ENCODE measurements at places on chromosomes 3 and 15. TPM values are rescaled to one million over a fixed set of nuclear protein-coding genes. Genes with fewer than 3 reads are reported as not detected.

Gene PLA2G4E
- 0.62 TPM for polyA plus RNA-seq

Gene SLC24A5
- polyA plus RNA-seq = 0.07 TPM

Gene CADPS
- 4.4 TPM for polyA plus RNA-seq

Gene SLC15A2
- polyA plus RNA-seq = 3.2 TPM

DNA sequence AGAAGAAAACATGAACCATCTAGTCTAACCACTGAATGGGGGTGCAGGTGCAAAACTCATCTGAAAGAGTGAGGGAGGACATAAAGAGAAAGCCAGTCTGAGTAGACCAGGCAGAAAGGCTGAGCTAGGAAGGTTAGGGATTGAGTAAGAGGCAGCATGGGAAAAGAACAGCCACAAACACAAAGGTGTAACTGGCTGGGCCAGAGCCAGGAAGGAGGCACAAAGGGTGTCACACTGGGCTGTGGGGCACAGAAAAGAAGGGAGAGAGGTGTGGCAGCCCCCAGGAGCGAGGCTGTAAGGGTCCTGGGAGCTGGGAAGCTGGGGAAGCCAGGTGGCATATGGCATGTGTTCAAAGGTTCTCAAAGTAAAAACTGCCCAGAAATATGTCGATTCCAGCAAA, 18.7 kb downstream of the IGSF11 start:
- DNase-seq = no peak

DNA sequence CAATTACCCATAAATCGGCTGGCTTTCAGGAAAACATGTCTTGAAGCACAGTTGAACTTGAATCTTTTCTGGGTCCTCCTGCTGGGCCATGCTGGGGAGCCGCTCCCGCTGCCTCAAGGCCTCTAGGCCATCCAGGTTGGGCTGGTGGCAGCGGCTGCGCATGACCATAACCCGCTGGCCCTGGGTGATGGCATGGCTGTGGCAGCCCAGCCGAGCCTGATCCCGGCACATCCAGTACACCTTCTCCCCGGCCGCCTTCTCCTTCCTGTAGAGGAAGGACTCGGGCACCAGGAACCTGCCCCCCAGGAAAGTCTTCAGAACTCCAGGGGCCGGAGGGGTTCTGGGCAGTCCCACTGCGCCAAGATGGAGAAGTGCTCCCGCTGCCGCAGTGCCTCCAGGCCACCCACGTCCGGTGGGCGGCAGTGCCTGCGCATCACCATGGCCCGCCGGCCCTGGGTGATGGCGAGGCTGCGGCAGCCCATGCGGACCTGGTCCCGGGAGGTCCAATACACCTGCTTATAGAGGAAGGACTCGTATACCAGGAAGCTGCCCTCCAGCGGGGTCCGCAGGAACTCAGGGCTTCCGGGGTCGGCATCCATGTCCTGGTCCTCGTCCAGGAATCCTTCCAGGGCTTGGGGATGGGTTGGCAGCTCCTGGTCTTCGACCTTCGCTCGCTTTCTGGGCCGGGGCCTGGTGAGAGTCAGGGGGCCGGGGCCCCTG, 84.3 kb upstream of the FXR1 start:
- DNase-seq = no peak

DNA sequence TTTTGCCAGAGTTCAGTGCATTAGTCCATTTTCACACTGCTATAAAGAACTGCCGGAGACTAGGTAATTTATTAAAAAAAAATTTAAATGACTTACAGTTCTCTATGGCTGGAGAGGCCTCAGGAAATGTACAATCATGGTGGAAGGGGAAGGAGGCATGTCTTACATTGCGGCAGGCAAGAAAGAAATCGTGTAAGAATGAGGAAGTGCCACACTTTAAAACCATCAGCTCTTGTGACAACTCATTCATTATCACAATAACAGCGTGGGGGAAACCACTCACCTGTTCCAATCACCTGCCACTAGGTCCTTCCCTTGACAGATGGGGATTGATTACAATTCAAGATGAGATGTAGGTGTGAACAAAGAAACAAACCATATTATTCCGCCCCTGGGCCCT, 1361.4 kb downstream of the NSUN3 start:
- DNase-seq = no peak

DNA sequence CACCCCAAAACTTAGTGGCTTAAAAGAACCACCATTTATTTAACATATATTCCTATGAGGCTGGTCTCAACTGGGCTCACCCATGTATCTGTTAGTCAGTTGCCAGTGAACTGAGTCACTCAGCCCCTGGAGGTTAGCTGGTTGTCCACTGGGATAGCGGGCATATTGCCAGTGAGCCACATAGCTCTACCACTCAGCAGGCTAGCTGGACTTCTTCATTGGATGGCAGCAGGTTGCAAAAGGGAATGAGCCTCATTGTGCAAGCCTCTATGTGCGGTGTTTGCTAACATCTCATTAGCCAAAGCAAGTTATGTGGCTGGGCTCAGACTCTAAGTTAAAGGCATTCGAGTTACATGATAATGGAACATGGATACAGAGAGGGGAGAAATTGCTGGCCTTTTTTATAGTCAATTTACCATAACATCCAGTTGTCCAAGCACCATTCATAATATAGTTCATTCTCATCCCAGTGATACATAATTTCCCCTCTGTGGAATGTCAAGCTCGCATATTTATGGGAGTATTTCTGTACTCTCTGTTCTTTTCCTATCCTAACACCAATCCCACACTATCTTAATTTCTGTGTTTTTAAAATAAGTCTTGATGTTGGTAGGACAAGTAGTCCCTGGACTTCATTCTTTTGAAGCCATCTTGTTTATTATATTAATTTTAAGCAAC, 8.7 kb downstream of the BTD start:
- no peak for DNase-seq

- DNase-seq = no peak
These were observed 160.4 kb downstream of the UACA start for GRCh38 chr15:70602834-70603560.

All from thymus (tissue), 14 donors.